Effector CD4-positive, alpha-beta T cell (primary cell): ENCODE measurements at places on chromosomes 7 and 10.

GRCh38 chr7:82388138-82388537, 55.4 kb downstream of the CACNA2D1 start:
- no peak for DNase-seq

DNA sequence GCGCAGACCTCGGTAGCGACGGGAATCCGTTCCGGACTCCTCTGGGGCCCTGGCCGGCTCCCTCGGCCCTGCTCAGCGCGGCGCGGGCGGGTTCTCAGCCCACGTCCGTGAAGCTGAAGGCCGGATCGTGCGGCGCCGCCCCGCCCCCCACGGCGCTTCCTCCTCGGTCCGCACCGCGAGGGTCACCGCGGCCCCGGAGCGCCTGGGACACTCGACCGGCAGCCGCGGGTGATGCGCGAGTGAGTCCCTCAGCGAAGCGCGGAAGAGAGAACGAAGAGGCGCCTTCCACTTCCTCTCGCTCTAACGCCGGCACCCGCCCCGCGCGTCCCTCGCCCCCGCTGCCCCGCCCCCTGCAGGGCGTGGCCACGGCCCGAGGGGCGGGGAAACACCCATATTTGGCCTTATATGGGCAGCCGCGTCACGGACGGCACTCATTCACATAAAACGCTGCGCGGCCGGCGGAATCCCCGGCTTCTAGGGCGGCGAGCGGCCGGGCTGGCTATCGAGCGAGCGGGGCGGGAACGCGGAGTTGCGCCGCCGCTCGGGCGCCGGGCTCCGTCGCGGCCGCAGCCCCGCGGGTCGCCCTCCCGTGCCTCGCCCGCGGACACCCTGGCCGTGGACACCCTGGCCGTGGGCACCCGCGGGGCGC, at the start of gene DUSP5:
Gene DUSP5, plus strand, starts transcription at position 470 of the 649 bp plus-strand sequence. CDS start 215 bp downstream, outside the sequence.
- peak; percentile 92 for DNase-seq

DNA sequence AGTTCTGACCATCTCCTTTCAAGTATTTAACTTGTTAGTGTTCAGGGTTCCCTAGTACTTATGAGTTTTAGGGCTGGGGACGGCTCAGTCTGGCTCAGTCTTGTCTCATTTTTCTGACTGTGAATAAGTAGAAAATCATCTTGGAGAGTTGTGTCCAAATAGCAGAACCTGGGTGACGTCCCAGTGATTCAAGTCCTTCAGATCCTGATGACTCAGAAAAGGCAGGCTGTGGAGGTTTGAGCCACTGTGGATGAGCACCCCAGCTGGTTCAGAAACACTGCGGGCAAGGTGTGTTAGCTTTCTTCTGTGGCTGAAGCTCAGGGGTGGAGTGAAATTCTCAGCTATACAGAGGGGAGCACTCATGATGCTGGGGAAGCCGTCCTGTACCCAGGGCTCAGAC, 154.4 kb upstream of the NPY start:
- no peak for DNase-seq

GRCh38 chr7:96657347-96658021, 52.2 kb downstream of the SEM1 start:
- DNase-seq, result no peak

DNA sequence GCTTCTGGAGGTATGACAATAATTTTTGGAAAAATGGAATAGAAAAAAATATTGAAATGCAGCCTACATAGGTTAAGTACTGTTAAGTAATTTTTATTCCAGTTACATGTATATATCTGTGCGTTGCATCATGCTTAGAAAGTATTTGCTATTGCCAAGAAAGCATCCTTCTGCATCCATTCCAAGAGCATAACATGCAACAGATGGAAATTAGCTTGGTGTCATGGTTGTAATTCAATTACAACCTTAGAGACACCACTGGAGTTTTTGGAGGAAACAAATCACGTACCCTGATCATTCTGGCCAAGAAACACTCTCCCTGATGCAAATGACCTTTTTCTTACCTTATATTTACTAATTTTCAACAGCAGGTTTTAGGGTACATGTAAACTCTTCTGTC, 1.7 kb downstream of the AKR1B1 start:
- no peak for DNase-seq

DNA sequence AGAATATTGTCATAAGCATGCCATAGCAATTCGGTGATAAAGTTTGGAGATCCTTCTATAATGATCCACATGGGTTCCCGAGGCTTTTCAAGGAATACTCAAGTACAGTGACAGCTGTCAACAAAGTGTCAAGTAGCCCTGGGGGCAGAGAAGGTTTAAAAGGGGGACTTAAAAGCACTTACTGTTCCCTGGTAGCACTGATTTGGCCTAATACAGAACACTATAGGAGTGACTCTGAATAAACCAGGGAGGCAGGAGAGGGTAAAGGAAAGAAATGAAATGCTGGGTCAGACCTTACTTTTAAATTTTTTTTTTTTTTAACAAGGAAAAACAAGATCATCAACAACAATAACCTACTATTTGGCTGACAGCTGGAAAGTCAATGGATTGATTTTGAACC, 20.1 kb downstream of the CHCHD3 start:
- no peak for DNase-seq

GRCh38 chr7:45324683-45325237, 167.2 kb downstream of the RAMP3 start:
- DNase-seq, result no peak

DNA sequence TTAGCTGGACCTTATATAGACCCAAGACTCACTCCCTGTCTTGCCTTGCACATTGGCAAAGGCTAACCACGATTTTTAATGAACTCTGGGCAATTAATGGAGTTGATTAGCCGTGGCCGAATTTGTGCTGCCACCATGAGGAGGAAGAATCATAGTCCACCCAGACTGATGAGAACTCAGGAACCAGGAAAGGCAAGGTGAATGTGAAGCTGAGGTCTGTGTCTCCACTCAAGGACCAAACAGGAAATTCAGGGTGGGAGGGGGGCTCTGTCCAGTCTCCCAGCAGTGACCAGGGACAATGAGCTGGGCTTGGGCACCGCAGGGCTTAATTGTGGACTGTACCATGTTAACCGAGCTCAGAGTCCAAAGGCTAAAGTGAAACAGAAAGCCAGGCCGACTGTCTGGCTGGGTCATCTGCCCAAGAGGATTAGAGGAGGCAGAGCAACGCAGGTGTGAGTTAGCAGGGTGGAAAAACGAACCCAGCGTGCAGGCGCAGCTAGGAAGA, 127.0 kb upstream of the JCAD start:
- no peak for DNase-seq

DNA sequence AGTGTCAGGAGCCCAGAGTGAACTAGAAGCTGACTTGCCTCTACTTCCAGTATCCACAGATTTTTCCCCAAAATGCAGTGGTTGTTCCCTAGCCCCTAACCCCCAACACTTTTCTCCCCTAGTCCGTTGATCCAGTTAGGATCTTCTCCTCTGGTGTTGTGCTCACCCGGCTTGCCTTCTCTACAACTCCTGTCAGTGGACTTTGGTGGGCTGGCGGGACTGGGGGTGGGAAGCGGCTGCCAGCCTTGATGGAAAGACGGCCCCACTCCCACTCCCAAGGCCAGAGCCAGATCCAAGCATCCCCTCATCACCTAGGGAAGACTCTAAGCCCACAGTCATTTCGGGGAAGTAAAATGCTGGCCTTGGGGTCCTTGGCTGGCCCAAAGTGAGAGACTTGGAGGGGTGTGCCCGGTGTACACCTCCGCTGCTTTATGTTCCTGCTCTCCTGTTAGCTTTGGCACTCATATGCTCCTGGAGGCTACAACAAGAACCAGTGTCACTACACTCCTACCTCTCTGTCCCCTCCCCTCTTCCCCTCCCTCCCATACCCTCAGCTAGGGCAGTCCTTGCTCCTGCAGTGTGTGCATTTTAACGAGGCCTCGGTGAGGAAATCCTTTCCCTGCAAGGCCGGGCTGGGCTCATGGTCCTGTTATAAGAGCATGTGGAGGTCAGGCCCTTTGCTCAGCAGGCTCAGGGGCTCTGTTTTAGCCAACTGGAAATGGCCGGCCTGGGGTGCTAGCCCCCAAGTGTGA, 930 bp upstream of the HOXA10 start:
- DNase-seq, result no peak

DNA sequence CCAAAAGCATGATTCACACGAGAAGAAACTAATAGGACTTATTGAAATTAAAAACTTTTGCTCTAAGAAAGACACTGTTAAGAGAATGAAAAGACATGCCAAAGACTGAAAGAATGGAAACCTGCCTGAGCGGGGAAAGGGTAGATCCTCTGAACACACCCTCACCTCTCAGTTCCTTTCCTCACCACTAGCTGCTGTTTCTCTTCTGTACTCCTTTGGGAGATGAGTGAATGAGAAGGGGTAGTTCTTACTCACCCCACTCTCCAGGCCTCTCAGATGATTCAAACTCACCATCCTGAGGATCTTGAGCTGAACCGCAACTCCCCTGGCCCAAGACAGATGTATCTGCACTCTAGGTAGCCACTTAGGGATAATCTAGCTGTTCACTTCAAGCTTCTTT, 41.9 kb downstream of the IQUB start:
- DNase-seq, result no peak

- no peak for DNase-seq
Measured at GRCh38 chr10:7635408-7636125, 31.2 kb downstream of the ITIH5 start.

DNA sequence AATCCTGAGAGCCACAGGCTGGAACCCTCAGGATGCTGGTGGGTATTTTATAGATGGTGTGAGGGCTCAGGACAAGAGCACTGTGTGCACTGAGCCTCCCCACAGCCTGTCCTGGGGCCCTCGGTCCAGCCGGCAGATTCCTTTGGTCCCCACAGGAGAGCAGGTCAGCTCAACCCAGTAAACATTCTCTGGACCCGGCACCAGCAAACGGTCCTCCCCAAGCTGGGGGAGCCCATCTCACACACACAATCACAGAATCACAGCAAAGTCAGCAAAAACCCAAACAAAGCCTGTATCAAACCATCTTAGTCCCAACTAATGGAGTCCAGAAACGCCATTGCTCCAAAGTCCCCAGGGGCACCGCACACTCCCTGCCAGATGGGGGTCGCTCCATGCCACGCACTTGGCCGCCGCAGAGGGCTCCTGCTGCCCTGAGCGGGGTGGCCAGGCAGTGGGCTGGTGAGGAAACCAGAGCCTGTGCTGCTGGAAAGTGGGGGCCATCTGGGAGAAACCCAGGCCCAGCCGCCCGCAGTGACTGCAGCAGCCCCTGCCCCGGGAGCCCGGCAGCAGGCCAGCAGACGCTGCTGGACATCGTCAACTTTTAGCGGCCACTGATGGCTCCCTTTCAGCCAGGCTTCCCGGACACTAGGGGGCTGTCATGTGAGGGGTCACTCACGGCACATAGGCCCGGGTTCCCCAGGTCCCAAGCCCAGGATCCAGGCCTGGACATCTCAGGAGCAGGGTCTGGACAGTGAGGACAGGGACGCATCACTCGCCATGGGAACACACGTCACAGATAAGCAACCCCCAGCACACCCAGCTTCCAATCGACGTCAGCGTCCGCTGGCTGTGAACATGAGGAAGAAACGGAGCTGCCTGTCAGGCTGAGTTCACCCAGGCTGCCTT, 52.6 kb downstream of the DPYSL4 start:
- DNase-seq, result no peak

- DNase-seq, result no peak
Measured at GRCh38 chr7:151850491-151851124, 26.3 kb downstream of the PRKAG2 start.

DNA sequence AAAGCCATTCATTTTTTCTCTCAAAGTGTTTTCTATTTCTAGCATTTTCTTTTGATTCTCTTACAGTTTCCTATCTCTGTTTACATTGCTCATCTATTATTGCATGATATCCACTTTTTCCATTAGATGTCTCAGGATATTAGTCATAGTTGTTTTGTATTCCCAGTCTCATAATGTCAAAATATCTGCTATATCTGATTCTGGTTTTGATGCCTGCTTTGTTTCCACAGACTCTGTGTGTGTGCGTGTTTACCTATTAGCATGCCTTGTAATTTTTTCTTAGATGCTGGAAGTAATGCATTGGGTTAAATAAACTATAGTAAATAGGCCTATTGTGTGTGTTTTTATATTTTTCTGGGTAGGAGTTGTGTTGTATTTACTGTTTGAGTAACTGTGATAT, 1126.3 kb downstream of the SORCS1 start:
- no peak for DNase-seq

- DNase-seq, result no peak
Measured at GRCh38 chr10:131204406-131205152, 106.9 kb downstream of the TCERG1L start.

GRCh38 chr7:96076350-96076707, 245.6 kb downstream of the SLC25A13 start:
- DNase-seq, result no peak

GRCh38 chr10:98041352-98042043, 11.1 kb upstream of the CRTAC1 start:
- DNase-seq, result peak; percentile 17

GRCh38 chr7:156024201-156024600, 211.9 kb upstream of the SHH start:
- DNase-seq, result no peak

DNA sequence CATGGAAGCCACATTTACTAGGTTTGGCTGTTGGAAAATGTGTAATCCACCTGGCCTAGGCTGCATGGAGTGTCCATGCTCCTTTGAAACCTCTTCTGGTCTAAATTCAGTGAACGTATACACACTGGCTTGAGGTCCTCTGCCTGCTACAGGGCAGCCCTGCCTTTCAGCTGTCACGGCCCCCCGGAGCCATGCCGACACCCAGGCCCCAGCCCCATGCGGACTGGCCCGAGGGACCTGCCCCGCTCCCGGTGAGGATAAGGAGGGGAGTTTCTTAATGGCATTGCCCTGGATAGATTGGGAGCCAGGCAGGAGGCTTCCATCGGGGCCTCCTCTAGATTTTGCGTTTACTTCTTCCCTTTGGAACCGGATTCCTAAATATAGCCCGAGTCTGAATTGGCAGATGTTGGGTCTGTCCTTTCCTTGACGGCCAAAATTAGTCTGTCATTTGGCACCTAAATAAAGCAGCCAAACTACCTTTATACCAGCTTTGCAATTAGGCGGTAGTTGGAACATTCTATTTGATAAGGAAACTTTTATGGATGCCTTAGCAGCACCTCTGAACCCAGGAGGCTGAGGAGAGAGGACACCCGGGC, 72.1 kb upstream of the SH2B2 start:
- DNase-seq, result no peak

DNA sequence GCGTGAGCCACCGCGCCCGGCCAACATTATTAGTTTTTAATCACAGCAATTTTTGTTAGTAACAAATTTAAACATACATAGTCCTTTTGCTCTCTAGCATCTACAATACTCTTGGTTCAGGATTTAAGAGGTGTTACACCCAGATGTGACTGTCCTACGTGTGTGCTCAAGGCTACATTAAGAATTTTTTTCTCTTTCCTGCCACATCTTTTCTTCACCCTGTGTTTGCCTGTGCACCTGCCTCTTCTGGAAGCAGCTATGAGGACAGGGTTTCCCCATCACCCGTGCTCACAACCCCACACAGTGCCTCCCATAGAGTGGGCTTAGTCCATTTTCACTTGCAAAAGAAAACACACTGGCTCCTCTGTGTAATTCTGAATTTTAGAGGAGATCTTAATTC, 186.7 kb upstream of the KLF6 start:
- no peak for DNase-seq

- no peak for DNase-seq
Measured at GRCh38 chr7:39666562-39666961, 43.2 kb downstream of the RALA start.

GRCh38 chr7:112670193-112670592, 120.0 kb downstream of the TMEM168 start:
- no peak for DNase-seq
